ENCODE measurements at places on chromosomes 3 and 15. TPM values are rescaled to one million over a fixed set of nuclear protein-coding genes. Genes with fewer than 3 reads are reported as not detected.

Gene DNAH12
- not detected for total RNA-seq

Gene SCG3
- total RNA-seq = not detected

DNA sequence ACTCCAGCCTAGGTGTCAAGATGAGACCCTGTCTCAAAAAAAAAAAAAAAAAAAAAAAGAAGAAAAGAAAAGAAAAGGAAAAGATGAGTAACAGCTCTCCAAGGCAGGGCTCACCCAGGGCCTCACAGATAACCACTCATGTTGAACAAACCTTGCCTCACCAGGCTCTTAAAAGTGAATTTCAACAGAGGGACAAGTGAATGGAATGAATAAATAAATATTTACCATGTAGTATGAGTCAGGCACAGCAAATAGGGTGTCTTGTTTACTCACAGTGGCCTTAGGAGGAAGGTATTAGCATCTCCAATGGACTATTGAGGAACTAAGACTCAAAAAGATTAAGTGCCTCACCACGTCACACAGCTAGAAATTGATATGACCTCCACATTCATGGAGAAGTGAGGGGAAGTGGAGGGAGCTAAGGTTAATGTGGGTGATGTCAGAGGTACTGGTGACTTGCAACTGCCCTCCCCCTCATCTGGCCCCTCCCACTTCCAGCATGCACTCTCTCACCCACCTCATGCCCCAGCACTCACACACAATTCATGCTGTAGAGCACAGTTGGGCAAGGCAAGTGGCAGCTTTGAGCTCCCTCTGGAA, 255.5 kb downstream of the UACA start:
- no peak for DNase-seq

DNA sequence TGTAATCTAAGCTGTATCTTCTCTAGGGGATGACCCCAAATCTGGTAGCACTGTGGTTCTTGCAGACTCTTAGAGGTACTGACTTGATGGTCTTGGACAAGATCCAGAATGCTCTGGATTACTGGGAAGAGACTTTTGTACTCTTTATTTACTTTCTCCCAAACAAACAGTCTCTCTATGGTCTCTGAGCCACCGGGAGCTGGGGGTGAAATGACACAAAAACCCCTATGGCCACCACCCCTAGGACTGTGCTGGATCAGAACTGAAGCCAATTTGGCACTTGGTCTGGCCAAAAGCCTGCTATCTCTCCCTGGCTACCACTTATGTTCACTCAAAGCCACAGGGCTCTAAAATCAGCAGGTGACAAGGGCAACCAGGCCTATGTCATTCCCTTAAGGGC, 50.2 kb upstream of the SI start:
- no peak for DNase-seq
